ENCODE measurements at places on chromosomes 4 and X. TPM values are rescaled to one million over a fixed set of nuclear protein-coding genes. Genes with fewer than 3 reads are reported as not detected.

DNA sequence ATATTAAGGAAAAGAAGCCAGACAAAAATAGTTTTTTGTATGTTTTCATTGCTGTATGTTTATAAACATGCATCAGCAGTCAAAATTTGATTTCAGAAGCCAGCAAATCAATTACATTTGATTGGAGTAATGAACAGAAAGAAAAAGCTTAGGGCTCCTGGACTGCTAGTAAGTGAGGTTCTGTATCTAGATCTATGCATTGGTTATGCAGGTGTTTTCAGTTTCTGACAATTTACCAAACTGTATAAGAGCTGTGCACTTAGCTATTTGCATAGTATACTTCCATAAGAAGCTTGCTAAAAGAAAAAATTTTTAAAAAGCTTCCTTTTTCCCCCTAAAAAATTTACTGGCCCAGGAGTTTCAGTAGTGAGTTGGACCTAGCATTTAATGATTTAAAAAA, 881.6 kb downstream of the PCDH7 start:
- no peak overlapping the region for H3K27ac ChIP-seq
- no peaks in the 10 kb centered on the region for H3K27me3 ChIP-seq
- H3K36me3 ChIP-seq = no peaks in the 10 kb centered on the region
- no peak for DNase-seq

The MAGEA8 gene
- not detected for total RNA-seq

DNA sequence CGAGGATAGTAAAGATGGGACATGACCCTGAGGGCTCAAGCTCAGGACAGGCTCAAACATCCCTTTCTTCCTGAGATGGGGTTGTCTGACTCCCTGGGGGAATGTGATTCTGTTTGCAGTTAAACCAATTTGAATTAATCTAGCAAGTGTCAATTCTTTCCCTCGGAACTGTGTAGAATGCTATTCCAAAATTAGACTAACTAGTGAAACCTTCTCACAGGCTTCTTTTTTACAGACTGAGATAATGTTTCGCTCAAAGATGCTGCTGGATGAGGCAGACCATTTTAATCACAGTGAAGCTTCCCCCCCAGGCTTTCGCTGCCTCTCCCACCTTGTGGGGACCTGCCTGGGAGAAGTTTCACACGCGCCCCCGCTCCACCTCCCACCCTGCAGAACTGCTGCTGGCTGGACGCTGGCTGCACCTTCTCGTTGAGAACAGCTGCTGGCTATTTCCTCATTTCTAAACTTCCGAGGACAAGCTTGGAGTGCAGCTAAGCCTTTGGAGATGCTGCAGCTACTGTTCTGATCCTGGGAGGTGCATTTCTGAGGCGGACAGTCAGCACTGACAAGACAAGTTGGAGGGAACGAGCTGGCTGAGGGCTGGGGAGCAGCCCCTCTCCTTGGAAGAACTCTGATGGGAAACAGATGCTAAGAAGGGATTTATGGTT, 297.8 kb downstream of the RAPGEF2 start:
- no peak overlapping the region for H3K27ac ChIP-seq
- H3K36me3 ChIP-seq = no peaks in the 10 kb centered on the region
- H3K27me3 ChIP-seq = no peaks in the 10 kb centered on the region
- no peak for DNase-seq
- H3K4me3 ChIP-seq = no peak overlapping the region

GRCh38 chr4:112284166-112284565, 1.5 kb downstream of the TIFA start:
- H3K36me3 ChIP-seq = no peaks in the 10 kb centered on the region
- H3K4me3 ChIP-seq = peak overlapping the region; percentile 75
- no peaks in the 10 kb centered on the region for H3K27me3 ChIP-seq
- no peak for DNase-seq
- H3K4me1 ChIP-seq = peaks cover 2% of the 10 kb centered on the region

DNA sequence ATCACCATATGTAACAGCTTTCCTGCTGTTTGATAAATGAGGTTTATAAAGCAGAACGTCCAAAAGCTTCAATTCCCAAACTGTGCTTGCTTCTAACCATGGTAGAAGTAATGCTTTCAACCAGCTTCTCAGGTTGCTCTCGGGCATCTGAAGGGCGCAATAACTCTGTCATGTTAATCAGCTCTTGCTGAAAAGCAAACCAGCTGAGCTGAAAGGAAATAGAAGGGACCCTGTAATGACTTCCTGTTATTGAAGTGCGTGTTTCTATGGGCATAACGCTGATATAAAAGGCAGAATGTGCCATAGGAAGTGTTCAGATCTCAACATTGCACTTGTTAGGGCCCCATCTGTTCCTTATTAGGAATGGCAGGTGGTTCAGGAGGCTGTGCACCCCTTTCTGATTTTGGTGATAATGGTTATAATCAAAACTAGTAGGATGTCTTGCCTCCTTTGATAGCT, 21.2 kb downstream of the HERC3 start:
- H3K27ac ChIP-seq = no peak overlapping the region
- no peaks in the 10 kb centered on the region for H3K27me3 ChIP-seq
- peaks cover 36% of the 10 kb centered on the region for H3K4me1 ChIP-seq
- peaks cover 4% of the 10 kb centered on the region for H3K36me3 ChIP-seq
- H3K4me3 ChIP-seq = no peak overlapping the region

- H3K27me3 ChIP-seq = no peaks in the 10 kb centered on the region
- H3K4me3 ChIP-seq = no peak overlapping the region
- no peak overlapping the region for H3K27ac ChIP-seq
- no peaks in the 10 kb centered on the region for H3K36me3 ChIP-seq
These were observed 61.0 kb downstream of the FHIP1A start for GRCh38 chr4:151469970-151470369.

DNA sequence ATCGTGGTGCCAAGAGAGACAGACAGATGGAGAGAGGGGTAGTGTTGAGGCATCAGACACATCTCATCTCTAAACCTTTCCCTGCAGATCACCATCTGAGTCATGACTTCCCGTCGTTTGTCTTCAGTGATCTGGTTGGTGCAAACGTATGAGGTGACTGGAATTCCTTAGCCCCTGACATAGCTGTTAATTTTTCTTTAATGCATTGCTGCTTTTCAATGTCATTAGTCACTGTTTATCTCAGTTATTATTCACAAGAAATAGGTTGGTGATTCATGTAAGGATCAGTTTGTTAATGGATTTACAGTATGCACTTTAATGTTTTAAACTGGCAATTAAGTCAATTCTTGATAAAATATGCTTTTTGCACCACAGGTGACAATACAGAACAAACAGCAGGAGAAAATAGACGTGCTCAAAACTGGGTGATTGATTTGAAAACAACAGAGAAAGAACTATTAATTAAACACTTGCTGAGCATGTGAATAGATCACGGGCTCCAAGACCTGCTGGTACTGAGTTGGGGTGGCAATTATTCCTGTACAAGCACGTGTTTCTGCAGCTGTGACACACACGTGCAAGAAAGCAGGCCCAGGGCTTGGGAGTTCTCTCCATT, 1.3 kb upstream of the TMEM154 start:
- H3K4me3 ChIP-seq = no peak overlapping the region
- no peaks in the 10 kb centered on the region for H3K4me1 ChIP-seq
- H3K27ac ChIP-seq = no peak overlapping the region
- no peak for DNase-seq

The TEX13C gene
- not detected for total RNA-seq

DNA sequence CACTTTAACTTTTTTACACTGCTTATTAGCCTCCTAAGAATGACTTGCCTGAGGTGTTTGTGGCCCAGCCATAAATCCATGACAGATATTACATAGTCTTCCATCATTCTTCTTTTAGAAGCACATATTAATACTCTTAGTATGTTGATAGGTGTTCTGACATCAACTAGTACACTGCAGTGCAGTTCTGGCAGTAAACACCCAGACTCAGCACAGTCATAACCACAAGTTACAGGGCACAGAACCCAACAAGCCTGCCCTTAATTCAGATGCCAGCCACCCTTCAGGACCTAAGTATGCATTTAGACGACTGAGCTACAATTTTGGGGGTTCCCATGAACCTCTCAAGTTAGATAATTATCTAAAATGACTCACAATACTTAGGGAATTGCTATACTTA, 36.5 kb upstream of the GUCY1B1 start:
- H3K4me1 ChIP-seq = no peaks in the 10 kb centered on the region
- H3K36me3 ChIP-seq = no peaks in the 10 kb centered on the region
- DNase-seq = no peak
- no peak overlapping the region for H3K27ac ChIP-seq
- no peak overlapping the region for H3K4me3 ChIP-seq

DNA sequence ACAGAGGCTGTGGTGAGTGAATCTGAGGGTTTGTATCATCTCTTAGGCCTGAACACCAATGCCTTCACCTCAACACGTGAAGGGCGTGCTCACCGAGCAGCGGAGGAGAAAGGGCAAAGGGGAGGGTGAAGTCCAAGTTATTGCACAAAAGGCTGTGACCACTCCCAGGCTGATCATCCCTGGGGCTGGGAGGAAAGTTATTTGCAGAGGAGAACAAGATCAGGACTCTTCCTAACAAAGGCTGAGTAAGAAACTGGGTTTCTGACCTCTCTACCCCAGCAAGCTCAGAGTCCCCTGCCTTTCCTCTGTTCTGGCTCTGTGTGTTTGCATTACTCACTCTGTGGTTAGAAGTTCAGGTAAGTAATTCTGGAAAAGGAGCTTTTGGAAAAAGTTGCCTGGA, 366.3 kb upstream of the CXorf51A start:
- H3K36me3 ChIP-seq = no peaks in the 10 kb centered on the region
- no peak overlapping the region for H3K4me3 ChIP-seq
- H3K27ac ChIP-seq = no peak overlapping the region
- no peak for DNase-seq
